ENCODE measurements at places on chromosomes 7 and 10.

- DNase-seq = no peak
Observed at GRCh38 chr10:70674560-70675495, 2.5 kb downstream of the ADAMTS14 start.

DNA sequence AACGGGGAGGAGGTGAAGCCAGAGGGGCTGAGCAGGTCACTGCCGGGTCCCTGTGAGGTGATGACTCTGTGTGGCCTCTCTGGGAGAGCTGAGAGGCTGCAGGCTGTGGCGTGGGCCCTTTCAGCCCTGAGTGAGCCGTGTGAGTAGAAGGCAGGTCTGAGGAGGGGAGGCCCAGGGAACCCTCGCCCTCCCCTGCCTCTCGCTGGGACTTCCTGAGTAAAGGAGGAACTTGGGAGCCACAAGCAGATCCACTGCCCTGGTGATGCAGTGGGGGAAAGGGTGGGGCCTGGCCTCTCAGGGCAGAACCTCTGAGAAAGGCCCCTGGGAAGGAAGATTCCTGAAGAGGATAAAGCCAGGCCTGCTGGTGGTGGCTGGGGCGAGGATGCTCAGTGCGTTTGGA, 22.8 kb downstream of the EEPD1 start:
- peak; percentile 81 for DNase-seq

DNA sequence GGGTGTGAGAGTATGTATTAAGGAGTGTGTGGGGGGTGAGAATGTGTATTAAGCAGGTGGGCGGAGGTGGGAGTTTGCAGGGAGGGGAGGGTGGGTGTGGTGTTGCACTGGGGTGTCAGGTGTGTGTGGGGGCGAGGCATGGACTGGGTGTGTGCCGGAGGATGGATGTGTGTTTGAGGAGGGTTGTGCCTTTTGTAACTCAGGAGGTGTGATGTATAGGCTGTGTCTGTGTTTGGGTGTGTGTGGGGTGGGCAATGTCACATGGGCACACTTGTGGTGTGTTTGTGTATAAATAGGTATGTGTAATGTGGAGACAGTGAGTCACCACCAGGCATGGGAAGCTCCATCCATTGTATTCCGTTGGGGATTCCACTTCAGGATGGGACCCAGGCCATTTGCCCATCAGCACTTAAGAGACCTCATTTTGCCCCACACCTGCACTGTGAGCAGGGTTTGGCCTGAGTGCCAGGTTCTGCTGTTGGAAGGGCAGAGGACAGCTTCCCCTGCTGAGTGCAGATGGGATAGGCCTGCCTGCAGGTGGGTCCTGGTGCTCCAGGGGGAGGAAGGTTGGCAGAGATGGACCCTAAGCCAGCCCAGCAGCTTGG, 5.8 kb downstream of the UNC5B start:
- DNase-seq = no peak

DNA sequence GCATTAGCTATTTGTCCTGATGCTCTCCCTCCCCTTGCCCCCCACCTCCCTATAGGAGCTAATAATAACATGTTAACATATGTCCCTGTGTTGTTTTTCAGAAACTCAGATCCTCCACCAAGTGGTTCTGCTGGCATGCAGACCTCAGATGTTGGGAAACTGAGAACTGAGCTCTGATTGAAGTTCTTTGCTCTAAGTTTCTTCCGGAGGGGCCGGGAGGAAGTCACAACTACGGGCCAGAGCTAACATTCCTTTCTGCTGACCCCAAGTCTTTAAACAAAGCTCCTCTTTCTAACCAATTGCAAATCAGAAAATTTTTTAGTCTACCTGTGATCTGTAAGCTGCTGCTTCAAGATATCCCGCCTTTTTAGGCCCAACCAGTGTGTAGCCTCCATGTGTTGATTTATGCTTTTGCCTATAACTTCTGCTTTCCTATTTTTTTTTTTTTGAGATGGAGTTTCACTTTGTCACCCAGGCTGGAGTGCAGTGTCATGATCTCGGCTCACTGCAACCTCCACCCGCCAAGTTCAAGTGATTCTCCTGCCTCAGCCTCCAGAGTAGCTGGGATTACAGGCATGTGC, 66.6 kb downstream of the LYZL1 start:
- DNase-seq = no peak

- DNase-seq = no peak
Observed at GRCh38 chr7:149879766-149880637, 6.2 kb downstream of the ATP6V0E2 start.

DNA sequence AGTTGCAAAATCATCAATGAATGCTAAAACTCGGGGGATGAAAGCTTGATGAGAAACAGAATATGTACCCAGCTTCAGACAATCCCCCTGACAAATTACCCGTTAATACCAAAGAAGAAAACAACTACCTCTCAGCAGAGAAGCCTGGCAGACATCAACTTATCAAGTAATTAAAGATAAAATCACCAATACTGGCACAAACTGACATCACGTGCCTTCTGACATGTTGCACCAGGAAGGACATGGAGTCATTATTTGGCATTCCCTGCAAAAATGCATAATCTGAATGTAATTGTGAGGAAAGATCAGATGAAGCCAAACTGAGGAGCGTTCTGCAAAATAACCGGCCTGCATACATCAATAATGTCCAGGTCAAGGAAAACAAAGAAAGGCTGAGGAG, 7.7 kb downstream of the SLIT1 start:
- DNase-seq = no peak

GRCh38 chr10:62637249-62638061, 167.1 kb upstream of the ADO start:
- DNase-seq = no peak

DNA sequence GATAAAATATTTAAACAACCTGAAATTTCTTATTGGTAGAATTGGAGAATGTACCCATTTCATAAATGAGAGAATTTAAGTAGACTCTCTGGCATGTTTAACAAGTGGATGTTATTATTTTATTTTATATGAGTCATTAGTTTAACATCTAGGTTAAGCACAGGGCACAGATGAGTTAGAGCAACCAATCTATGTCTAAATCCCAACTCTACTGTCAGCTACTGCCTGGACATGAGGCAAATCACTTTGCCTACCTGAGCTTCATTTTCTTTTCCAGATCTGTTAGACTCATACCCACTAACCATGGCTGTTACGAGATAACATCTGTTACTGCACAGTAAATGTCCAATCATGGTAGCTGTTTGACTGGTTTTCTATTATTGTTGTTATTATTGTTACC, 251.1 kb downstream of the INHBA start:
- no peak for DNase-seq

- no peak for DNase-seq
Observed at GRCh38 chr7:70919481-70920073, 212.4 kb upstream of the GALNT17 start.

DNA sequence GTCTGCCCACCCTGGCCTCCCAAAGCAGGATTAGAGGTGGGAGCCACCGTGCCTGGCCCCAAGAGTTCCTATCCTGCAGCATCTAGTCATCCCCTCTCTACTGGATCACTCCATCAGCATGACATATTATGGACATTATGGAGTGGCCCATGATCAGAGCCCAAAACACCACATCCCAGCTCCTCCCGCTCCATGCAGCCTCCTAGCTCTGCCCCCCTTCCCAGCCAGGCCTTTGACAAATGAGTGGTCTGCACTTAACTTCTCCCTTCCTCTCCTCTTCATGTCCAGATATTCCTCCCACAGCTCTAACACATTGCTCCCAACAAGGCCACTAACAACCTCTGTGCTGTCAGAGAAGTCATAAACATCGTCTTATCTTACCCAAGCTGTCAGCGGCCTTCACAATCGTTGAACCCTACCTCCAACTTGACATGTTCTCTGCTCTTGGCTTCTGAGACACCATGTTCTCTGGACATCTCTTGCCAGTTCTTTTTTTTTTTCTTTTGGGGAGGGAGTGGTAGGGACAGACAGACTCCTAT, 187.6 kb downstream of the NSUN6 start:
- no peak for DNase-seq

DNA sequence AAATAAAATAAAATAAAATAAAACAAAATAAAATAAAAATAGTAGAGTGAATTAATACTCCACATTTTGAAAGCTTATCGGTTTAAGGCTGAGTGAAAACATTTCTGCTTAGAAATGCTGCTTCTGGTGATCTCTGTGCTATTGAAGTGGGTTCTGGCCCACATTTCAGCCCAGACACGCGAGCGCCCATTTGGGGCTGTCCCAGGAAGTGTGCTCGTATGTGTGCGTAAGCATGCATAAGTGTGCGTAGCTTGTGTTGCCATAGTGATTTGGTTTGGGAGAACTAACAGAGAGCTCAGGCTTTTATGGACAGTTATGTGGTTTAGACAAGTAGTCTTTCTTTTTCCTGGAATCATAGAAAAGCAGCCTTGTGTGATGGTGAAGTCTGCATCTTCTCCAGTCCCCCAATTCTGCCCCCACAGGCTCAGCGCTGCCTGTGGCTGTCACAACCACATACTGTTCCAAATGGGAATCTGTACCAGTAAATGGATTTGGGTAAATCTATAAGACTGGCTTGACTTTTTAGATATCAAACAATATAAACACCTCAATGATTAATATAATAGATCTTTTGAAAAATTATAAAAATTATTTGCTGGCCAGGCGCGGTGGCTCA, 29.8 kb upstream of the PURB start:
- peak; percentile 75 for DNase-seq

Data from GF-D8 (cell line).